ENCODE measurements at places on chromosomes 3 and 15.

DNA sequence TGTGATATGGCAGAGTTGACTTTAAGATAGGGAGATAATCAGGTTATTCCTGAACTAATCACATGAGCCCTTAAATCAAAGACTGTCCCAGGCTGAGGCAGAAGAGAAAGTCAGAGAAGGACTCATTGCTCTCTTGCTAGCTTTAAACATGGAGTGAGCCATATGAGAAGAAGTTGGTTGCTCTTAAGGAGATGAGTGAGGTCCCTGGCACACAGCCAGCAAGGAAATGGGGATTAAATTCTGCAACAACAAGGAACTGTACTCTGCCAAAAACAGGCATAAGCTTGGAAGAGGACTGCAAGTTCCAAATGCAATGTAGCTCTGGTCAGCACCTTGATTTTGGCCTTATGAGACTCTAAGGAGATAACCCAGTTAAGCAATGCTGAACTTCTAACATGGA, 457.0 kb downstream of the PLOD2 start:
- DNase-seq: no peak

- DNase-seq: peak; percentile 8
Observed at GRCh38 chr15:77496715-77497109, 76.0 kb downstream of the HMG20A start.

DNA sequence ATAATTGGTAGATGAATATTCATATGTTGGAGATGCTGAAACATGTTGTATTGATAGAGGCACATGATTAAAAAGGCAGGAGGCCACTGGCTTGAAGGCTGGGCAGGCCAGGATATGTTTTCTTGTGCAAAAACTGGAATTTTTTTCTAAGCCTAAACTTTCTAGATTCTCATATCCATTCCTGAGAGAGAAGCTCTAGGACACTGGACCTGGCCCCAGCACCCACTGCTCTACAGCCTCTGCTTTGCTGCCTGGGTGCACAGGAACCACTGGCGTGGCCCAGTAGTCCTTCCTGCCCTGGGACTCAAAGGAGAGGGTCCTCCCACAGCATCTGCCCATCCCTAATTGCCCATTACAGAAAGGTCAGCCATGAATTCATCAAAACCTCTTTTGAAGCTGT, 58.1 kb upstream of the APEH start:
- no peak for DNase-seq

DNA sequence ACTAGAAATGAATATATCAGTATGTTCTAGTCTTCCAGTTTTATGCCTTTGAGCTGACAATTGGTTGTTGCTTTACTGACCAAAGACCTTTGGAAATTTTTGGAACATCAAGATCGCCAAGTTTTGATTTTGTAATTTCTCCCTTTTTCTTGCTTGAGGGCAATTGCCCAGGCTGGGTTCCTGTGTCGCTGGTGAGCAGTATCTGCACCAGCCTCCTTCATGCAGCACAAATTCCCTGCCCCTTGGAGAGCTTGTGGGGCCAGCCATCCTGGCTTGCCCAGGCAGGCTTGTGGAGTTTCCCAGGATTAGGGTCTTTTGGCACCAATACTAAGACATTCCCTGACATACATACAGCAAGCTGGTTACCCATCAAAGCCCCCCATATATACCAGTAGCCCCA, 37.9 kb upstream of the HACD2 start:
- DNase-seq: no peak

DNA sequence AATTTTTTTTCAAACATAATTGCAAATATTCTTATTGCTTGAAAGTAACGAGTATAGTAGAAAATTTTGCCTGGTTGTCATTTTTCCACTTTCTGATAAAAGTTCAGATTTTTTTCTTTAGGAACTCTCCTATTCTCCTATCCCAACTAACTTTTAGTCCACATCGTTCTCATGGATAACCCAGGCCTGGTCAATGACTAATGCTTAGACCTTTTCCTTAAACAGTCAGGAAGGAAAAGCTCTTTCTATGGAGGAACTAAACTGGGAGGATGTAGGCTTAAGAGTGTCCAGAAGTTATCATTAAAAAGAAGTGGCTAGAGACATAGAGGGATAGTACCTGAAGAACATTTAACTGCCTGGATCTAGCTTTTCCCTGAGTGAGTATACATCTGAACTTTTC, 26.7 kb downstream of the CIP2A start:
- DNase-seq: no peak

Measured in NCI-H2107 (cell line).